Adipocyte (in vitro differentiated cells): ENCODE measurements at places on chromosomes 5 and 9.

DNA sequence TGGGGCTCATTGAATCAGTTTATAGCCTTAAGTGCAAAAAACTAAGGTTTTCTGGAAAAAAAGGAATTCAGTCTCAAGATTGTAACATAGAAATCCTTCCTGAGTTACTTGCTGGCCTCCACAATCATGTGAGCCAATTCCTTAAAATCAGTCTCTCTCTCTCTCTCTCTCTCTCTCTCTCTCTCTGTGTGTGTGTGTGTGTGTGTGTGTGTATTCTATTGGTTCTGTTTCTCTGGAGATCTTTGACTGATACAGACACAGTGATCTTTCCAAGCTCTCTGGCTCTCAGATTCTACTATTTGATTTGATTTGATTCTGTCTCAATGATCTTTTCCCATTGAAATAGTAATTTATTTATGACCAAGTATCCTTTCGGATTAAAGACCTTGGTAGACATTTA is 74.6 kb downstream of the CFAP95 start:
- no peak for DNase-seq

- no peak for DNase-seq
These were observed 309.2 kb upstream of the IRX4 start for GRCh38 chr5:2191972-2192371.

DNA sequence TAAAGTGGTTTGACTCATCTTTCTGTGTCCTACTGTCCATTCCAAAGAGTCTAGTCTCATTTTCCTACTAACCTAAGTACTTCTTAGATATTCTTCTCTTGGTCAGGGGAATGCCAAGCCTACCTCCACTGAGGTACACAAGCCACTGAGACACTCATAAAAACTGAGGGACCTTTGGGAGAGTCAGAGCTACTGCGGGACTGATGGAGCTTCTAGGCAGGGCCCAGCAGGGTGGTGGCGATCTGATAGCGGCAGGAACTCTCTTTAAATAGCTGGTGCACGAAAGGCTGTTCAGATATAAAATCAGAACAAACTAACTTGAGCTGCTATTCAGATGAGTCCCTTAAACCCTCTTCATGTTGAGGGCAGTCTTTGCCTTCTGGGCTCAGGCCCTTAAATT is 14.7 kb downstream of the NUP214 start:
- DNase-seq, result no peak

DNA sequence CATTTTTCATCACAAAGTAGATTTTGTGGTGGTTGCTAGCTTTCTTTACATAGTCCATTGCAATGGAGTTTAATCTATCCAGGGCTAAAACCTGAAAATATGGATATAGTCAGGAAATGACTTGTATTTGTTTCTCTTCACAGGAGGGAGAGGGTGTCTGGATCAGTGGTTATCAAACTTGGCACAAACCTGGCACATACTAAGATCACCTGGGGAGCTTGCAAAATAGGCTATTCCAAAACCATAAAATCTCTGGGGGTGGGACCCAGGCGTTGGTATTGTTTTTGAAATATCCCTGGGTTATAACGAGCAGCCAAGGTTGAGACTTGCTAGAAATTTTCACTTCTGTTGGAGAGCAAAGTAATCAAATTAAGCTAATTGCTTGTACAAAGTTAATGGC is 179.9 kb downstream of the PCSK1 start:
- no peak for DNase-seq

DNA sequence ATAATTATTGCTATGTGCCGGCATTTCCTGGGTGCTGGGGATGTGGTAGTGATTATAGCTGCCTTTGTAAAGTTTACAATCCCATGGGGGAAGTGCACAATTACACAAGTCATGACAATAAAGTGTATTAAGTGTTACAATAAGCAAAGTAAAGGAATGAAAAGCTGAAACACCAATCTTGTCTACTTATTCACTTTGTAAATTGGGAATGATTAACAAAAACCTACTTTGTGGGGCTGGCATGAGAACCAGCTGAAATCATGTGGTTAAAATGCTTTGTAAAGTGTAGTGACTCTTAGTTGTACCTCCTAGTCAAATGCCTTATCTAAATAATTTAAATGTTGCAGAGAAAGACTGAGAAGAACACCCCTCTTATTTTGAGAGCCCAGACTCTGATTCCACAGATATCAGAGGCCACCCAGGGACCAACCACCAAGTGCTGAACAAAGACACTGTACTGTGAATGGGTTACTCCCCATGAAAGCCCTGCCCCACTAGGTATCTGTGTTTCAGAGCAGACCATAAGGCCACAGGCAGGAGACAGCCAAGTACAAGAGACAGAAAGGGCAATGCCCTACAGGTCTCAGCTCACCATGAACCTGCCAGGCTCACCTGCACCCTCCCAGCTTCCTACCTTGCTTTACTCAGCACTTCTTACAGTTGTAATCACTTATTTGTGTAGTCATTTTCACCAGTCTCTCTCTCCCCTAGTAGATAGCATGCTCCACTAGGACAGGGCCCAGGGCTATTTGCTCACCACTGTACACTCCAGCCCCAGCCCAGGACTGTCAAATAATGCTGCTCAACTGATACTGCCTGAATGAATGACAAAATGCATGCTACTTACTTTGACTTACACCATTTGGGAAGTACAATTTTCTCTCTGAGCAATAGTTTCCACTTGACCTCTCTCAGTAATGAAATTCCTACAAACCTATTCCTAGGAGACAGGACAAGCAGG is 101.6 kb upstream of the APC start:
- no peak for DNase-seq

DNA sequence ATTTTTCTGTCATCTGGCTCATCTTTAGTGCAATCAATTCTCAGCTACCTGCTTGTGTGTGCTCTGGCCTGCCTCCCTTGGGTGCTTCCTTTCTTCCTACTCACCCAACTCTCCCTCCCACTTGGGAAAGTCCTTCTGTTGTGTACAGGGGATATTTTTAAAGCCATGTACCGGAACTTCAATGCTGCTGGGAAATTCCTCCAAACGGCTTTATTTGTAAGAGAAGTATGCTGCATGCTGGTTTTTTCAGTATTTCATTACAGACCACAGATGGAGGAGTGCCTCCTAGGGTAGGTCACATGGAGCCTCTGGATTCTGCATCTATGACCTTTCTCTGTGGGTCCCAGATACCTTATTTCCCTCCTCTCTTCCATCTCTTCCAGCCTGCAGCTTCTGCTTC is 5.4 kb upstream of the HMHB1 start:
- no peak for DNase-seq

GRCh38 chr5:61307191-61307590 is 24.9 kb upstream of the ZSWIM6 start:
- peak; percentile 59 for DNase-seq

- no peak for DNase-seq
These were observed 88.3 kb downstream of the NSUN2 start for GRCh38 chr5:6544561-6544935.

- peak; percentile 84 for DNase-seq
These were observed 40.3 kb downstream of the NUP188 start for GRCh38 chr9:128987805-128988204.

DNA sequence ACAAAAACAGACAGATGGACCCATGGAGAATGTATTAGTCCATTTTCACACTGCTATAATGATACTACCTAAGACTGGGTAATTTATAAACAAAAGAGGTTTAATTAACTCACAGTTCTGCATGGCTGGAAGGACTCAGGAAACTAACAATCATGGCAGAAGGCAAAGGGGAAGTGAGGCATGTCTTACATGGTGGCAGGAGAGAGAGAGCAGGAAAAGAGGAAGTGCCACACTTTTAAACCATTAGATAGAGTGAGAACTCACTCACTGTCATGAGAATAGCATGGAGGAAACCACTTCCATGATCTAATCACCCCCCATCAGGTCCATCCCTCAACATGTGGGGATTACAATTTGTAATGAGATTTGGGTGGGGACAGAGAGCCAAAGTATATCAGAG is 808.9 kb downstream of the CDH12 start:
- DNase-seq, result no peak

- no peak for DNase-seq
These were observed 23.0 kb upstream of the PPP1R26 start for GRCh38 chr9:135456436-135457104.

GRCh38 chr5:39187831-39188731 is 31.3 kb downstream of the FYB1 start:
- no peak for DNase-seq

DNA sequence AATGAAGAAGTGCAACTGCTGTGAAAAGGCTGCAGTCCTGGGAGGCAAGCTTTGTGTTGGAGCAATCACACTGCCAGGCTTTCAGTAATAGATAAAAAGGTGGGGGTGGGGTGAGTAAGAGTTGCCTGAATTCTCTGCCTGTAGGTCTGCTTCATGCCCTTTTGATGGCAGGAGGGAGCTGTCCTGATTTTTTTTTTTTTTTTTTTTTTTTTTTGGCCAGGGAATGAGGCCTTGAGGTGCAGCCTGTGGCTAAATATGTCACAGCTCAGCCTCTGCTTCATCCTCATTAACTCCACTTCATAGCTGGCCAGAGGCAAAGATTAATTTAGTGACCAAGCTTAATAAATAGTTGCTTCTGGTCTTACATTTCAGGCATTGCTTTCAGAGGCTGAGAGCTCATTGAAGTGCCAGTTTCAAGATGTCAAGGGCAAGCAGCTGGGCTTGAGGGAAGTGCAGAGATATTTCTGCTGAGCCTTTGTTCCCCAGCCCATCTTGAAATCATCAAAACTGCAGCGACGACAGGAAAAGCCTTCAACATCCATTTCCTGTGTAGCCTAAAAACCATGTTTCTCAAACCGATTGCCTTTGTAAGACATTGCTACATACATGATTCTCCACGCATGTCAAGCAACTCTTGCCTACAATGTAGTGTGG is 134.7 kb downstream of the MACIR start:
- peak; percentile 50 for DNase-seq

DNA sequence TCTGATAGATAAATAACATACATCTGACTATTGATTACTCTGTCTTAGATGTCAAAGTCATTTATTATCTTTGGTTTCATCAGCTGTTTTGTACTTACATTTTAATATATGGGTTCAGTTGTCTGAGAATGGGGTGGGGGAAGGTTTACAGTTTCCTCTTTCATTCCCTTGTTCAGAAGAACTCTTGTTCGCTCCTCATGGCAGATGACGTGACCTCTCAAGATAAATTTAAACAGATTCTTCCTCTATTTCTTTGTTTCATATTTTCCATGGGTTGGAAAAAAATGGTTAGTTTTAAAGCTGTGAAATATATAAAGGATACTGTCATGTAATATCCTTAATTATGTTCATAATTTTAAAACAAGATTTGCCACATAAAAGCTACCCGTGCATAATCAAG is 61.4 kb downstream of the TSSK1B start:
- no peak for DNase-seq

GRCh38 chr5:116573702-116574366 is 789 bp downstream of the SEMA6A start:
- peak; percentile 35 for DNase-seq

GRCh38 chr5:132054031-132054696 is 6.3 kb upstream of the IL3 start:
- no peak for DNase-seq

DNA sequence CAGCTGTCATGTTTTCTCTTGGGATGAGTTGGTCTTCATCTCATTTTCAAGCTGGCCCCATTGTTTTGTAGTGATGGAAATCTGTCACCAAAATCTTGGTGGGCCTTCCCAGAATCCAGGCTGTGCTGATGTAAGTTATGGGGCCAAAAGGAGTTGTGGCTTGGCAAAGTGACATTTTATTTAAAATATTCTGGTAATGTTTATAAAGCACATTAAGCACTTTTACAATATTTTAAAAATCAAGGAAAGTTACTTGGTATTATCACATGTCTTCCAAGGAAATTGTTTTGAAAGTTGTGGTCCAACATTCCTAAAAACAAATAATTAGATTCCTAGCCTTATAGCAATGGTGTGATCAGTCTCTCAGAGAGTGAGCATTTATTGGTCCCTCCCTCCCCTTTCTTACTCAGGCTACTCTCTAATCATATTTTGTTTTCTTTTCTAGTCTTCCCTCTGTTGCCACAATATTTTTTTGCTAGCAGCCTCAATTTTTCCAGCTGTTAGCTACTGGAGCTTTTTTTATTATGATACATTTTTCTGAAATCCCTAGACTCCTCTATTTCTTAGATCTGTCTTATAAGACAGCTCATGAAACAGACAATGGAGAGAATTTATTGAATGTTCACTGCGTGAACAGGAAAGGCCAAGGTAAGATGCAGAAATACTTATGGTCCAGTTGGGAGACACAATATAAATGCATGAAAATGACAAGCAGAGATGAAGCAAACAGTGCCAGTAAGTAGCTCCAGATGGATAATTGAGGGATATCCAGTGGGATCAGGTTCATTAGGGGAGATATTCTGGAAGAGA is 408.1 kb upstream of the ZNF608 start:
- DNase-seq, result peak; percentile 32

GRCh38 chr5:115190388-115190787 is 20.7 kb upstream of the TRIM36 start:
- no peak for DNase-seq

GRCh38 chr5:154566146-154566680 is 88.2 kb upstream of the HAND1 start:
- DNase-seq, result no peak

DNA sequence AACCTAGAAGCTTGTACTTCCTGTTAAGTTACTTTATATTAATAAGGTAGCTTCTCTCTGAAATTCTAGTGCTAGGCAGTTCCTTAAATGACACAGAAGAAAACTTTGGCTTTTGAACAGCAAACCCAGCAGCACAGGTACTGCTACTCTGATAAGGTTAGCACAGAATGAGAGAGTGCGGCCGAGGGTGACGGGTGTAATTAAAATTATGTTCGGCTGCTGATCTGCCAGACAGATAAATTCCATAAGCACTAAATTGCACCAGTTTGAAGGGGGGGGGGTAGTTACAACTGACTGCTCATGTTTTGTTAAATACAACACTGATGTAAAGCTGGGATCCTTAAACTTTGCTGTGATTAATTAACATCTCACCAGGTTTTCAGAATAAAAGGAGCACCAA is 475.1 kb downstream of the SPOCK1 start:
- DNase-seq, result no peak

- DNase-seq, result no peak
These were observed 283.6 kb upstream of the PRDM9 start for GRCh38 chr5:23223846-23224245.

DNA sequence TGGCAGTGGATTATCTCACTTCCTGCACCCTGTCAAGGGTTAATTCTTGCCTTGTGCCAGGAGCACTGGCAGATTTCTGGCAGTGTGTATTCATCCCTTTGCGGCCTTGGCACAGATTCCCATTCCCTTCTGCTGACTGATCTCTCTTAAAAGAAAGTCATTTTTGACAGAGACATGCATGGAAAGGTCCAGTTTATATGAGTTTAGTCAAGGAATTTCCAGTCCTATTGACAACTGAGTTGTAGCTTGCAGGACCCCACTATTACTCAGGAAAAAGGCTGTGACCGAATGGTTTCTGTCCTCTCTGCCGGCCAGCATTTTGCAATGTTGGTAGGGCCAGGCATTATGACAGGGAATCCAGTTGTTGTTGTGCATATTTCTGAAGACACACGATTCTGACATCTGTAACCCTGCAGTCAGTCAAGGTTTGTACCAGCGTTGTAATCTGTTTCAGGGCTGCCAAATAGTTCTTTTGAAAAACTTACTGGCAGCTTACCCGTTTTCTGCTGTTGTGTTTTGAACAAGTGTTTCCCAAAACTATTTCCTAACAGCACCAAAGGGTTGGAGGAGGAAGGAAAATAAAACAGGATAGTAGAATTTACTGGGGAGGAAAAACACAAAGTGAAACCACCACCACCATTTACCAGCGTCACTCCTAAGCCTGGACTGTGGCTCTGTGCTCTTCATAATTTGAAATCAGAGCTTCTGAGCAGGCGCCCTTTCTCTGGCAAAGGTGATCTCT is 243.4 kb upstream of the KLF4 start:
- DNase-seq, result peak; percentile 80
